ENCODE measurements at places on chromosomes 11 and 22. TPM values are rescaled to one million over a fixed set of nuclear protein-coding genes. Genes with fewer than 3 reads are reported as not detected.

SYCE3 gene
- 1.9 TPM for polyA plus RNA-seq

SERPIND1 gene
- not detected for polyA plus RNA-seq

ANO3 gene
- polyA plus RNA-seq: not detected

GRCh38 chr11:128467610-128468041, 119.7 kb downstream of the ETS1 start:
- H3K4me1 ChIP-seq: no peaks in the 10 kb centered on the region
- no peak for DNase-seq
- H3K27me3 ChIP-seq: no peaks in the 10 kb centered on the region
- no peak overlapping the region for H3K27ac ChIP-seq

- peak within 1 kb of the TSS; percentile 40 for H3K4me3 ChIP-seq
- no peaks in the 10 kb centered on the region for H3K36me3 ChIP-seq
- peaks cover 32% of the 10 kb centered on the region for H3K4me1 ChIP-seq
- peak; percentile 23 for DNase-seq
- peaks cover 23% of the 10 kb centered on the region for H3K27me3 ChIP-seq
- no peak within 1 kb of the TSS for H3K27ac ChIP-seq
Measured at GRCh38 chr22:35540595-35541253, at the start of gene RASD2. Gene RASD2 (plus strand): TSS chr22:35540831. CDS start chr22:35546810, 5,979 bp downstream.

DNA sequence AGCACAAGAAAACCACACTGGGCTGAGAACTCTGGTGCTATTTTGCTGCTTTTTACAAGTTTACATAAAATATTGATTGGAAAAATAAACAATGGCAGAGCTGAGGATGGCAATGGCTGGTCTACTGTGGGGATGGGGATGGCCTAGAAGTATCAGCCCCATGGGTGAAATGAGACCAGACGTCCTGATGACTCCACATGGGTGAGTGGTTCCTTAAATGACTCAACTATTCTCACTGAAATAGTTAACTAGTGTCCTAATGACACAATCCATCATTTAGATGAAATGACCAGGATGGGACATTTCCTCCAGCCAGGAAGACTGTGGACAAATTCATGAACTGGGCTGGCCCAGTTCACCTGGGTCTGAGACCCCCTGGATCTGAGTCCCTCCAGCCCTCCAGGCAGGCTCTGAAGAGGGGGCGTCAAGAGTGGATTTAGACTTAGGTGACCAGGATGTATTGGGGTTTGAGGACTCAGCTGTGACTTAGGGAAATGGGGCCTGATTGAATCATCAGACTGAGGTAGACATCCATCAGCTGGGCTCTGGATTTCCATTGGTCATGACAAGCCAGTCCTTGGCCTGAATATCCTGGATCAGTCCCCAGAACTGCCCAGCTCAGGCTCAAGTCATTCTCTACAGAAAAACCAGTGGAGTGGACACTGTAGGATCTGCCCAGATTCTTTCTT, 98.2 kb upstream of the IGLL5 start:
- H3K27ac ChIP-seq: no peak overlapping the region
- H3K36me3 ChIP-seq: no peaks in the 10 kb centered on the region
- no peak for DNase-seq
- H3K27me3 ChIP-seq: no peaks in the 10 kb centered on the region

DNA sequence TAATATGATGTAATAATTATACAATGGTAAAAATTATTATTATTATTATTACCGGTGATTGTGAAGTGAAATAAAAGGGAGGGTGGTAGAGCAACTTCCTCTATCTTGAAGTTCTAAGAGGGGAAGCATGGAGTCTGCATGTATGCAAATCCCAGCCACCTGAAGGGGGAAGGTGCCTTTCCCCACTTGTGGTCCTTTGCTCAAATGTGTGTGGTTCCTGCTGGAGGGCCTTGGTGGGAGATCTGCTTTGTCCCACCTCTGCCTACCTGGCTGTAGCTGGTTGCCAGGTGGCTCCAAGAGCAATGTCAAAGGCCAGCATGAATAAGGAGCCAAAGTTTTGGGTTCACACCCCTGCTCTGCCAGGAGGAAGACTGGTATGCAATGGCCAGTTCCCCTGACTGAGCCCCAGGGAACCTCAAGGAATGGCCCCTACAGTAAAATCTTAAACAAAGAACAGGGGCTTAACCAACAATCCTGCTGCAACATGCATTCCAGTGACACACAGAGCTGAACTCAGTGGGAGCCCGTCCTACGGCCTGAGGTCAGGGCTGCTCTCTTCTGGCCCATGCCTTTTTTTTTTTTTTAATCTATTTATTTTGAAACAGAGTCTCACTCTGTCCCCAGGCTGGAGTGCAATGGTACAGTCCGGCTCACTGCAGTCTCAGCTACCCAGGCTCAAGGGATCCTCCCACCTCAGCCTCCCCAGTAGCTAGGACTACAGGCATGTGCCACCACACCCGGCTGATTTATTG, 8.5 kb downstream of the TMEM132A start:
- H3K4me1 ChIP-seq: no peaks in the 10 kb centered on the region
- H3K36me3 ChIP-seq: peaks cover 13% of the 10 kb centered on the region
- H3K27ac ChIP-seq: no peak overlapping the region
- H3K4me3 ChIP-seq: no peak overlapping the region
- peaks cover 10% of the 10 kb centered on the region for H3K27me3 ChIP-seq

GRCh38 chr11:88813233-88813915, 252.4 kb downstream of the GRM5 start:
- no peak overlapping the region for H3K4me3 ChIP-seq
- no peaks in the 10 kb centered on the region for H3K27me3 ChIP-seq
- no peaks in the 10 kb centered on the region for H3K36me3 ChIP-seq
- no peak overlapping the region for H3K27ac ChIP-seq
- no peak for DNase-seq

DNA sequence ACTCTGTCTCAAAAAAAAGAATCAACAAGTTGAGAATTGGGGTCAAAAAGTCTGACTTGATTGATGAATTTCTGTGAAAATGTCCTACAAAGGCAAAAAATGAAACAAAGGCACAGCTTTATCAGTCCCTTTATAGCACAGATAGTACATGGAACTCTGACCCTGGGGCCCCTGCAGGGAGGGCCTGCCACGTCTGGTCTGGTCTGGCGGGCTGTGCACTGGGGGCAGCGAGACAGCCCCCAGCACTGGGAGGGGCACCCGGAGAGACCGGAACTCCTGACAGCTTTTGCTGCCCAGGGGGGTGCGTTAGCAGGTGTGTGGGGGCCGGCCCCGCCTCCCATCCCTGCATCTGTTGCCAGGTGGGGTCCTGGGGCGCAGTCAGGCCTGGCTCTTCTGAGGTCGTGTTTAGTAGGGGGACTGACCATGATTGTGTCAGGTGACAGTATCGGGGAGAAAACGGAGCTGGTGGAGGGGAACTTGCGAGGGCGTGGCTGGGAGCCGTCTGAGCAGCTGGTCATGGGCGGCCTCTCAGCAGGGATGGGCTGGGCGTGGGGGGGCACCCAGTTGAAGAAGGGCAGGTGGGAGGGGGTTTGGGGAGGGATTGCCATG, 51.7 kb downstream of the GRAMD4 start:
- no peak overlapping the region for H3K27ac ChIP-seq
- DNase-seq: no peak
- H3K4me3 ChIP-seq: no peak overlapping the region

- DNase-seq: no peak
- peaks cover 31% of the 10 kb centered on the region for H3K4me1 ChIP-seq
- H3K27me3 ChIP-seq: no peaks in the 10 kb centered on the region
- H3K36me3 ChIP-seq: no peaks in the 10 kb centered on the region
- H3K27ac ChIP-seq: no peak overlapping the region
Measured at GRCh38 chr11:35289821-35290220, 129.5 kb downstream of the SLC1A2 start.

DNA sequence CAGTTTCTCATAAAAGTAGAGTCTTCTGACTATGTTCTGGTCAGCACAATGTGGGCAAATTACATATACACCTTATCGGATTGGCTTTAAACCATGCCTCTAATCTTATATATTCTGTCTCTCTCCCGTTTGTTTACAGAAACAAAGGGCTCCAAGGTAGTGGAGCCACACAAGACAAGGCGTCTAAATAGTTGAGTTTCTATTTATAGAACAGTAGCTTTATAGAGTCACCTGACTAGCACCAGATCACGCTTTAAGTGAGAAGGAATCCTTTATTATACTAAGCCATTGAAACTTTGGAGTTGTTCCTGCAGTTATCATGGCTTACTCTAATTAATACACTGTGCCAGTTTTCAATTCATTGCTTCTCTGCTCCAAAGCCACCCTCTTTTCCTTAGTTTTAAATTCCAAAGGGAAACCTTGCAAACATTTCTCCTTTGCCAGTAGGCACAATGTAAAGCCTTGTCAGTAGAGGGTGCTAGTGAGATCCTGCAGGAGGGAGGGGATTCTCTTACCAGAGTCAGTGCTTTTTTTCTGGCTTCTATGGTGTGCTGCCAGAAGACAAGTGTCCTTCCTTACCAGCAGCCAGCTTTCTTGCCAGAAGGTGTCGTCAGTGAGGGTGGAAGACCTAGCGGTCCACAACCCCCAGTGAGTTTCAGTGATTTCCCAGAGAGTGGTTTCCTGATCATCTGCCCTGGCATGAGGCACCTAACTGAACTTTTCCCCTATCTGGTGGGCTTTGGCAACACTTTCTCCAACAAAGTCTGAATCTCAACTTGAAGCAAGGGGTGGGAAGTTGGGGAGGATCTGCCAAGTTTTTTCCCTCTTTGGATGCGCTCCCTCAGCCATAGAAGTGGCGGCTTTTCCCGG, 71.7 kb downstream of the RAB38 start:
- no peak overlapping the region for H3K4me3 ChIP-seq
- no peak for DNase-seq
- H3K27ac ChIP-seq: no peak overlapping the region
- no peaks in the 10 kb centered on the region for H3K4me1 ChIP-seq

DNA sequence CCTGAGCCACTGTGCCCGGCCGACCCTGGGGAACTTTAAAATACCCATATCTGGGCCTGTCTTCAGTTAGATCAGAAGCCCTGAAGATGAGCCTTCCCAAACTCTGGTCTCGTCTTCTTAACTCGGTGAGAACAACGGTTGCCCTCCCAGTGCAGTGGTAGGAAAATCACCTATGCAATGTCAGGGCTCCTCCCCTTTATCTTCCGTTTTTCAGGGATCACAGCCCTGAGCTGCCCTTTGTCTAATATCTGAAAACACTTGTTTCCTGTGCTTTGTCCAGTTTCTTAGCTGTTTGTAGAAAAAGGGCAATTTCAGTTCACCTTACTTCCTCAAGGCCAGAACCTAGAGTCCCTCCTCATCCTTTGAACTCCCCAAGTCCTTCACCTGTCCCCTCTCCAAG, 9.4 kb downstream of the DRAP1 start:
- H3K4me3 ChIP-seq: no peak overlapping the region
- no peaks in the 10 kb centered on the region for H3K36me3 ChIP-seq
- H3K27ac ChIP-seq: peak overlapping the region; percentile 90
- H3K4me1 ChIP-seq: peaks cover 26% of the 10 kb centered on the region

GRCh38 chr11:3367221-3367620, 11.7 kb downstream of the ZNF195 start:
- H3K36me3 ChIP-seq: peaks cover 100% of the 10 kb centered on the region
- H3K27ac ChIP-seq: no peak overlapping the region
- no peaks in the 10 kb centered on the region for H3K4me1 ChIP-seq

- H3K27me3 ChIP-seq: no peaks in the 10 kb centered on the region
- no peak overlapping the region for H3K27ac ChIP-seq
- no peak for DNase-seq
- no peak overlapping the region for H3K4me3 ChIP-seq
- no peaks in the 10 kb centered on the region for H3K36me3 ChIP-seq
- H3K4me1 ChIP-seq: no peaks in the 10 kb centered on the region
Measured at GRCh38 chr11:108766596-108767173, 101.8 kb downstream of the DDX10 start.

DNA sequence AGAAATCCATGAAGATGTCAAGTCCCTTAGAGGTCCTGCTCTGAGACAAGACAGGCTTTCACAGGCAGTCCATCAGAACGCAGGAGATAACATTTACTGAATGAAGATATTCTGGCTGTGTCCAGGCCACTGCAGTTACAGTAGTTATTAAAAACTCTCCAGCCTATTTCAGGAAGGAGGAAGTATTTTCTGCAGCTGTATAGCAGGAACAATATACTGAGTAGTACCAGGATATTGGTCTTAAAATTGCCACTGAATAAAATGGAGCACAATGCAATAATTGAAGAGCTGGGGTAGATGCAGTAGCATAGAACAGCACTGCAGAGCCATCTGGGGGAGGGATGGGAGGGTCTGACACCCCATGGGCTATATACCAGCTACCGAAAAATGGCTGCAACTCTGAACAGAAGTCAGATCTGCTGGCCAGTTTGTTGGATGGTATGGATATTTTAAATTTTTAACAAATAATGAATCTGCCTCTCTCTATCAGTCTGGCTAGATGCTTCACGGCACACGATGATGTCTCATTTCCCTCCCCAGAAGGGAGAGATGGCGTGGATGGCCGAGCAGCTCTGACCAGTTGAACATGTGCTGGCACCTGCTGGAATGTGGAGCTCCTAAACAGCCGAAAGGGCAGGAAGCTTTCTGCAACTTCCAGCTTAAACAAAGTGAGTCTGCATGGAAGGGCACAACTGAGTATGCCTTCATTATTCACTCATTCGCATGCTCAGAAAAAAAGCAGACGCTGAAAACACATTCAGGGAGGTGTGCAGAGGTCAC, 342.1 kb upstream of the SYN3 start:
- DNase-seq: no peak
- no peaks in the 10 kb centered on the region for H3K4me1 ChIP-seq
- no peaks in the 10 kb centered on the region for H3K36me3 ChIP-seq
- no peaks in the 10 kb centered on the region for H3K27me3 ChIP-seq

DNA sequence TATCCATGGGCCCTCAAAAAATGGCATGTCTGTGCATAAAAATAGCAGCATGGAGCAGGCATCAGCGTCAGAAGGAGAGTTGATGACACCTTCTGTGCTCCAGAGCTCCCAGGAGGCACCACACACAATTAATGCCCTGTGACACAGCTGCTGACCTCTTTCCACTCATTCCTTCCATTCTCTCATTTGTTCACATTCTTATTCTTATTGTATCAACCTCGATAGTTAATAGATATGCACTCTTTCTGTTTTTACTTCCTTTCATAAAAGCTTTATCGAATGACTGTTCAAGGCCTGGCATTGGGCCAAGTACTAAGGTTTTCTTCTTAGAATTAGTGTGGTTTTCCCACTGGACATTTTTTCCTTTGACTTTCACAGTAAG, 266.0 kb upstream of the MTNR1B start:
- DNase-seq: no peak
- H3K36me3 ChIP-seq: no peaks in the 10 kb centered on the region
- no peak overlapping the region for H3K4me3 ChIP-seq
- no peaks in the 10 kb centered on the region for H3K27me3 ChIP-seq
- H3K27ac ChIP-seq: no peak overlapping the region

- DNase-seq: no peak
- no peaks in the 10 kb centered on the region for H3K36me3 ChIP-seq
- no peaks in the 10 kb centered on the region for H3K27me3 ChIP-seq
Measured at GRCh38 chr22:27108425-27109114, 451.2 kb downstream of the MIAT start.

Measured in CD14-positive monocyte (primary cell).